ENCODE measurements at places on chromosomes 1 and 21.

DNA sequence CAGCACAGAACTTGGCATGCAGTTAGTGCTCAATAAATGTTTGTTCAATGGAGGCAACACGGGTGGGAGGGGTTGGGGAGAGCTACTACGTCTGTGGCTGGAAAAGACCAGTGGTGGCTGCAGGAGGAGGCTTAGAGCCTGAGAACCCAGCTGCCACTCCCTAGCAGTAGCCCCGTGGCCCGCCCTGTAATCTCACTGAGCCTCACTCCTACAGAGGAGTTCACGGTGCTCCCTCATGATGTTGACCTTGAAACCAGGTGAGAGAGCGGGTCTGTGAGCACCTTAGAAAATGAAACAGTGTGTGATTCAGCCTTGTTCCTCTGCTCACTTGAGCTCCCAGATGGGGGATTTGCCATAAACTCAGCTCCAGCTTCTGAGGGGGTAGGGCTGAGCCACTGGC is 299.6 kb downstream of the NPHP4 start:
- DNase-seq, result no peak

GRCh38 chr1:228818928-228819630 is 83.8 kb downstream of the RHOU start:
- DNase-seq, result no peak

DNA sequence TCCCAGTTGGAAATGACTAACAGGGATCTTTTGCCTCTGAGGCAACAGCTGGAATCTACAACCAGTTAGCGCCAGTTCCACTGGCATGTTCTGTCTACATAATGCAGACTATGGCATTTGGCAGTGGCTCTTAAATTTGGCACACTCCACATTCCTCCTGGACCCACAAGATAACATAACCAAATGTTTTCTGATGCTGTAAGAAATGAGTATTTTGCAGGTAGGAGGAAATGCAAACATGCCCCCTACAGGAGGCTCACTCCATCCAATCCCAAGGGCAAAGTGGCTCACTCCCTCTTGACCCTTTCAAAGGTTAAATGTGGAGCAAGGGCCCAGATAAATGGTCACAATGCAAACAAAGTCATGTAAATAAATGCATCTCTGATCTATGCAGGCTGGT is 129.2 kb upstream of the PROX1 start:
- DNase-seq, result no peak

DNA sequence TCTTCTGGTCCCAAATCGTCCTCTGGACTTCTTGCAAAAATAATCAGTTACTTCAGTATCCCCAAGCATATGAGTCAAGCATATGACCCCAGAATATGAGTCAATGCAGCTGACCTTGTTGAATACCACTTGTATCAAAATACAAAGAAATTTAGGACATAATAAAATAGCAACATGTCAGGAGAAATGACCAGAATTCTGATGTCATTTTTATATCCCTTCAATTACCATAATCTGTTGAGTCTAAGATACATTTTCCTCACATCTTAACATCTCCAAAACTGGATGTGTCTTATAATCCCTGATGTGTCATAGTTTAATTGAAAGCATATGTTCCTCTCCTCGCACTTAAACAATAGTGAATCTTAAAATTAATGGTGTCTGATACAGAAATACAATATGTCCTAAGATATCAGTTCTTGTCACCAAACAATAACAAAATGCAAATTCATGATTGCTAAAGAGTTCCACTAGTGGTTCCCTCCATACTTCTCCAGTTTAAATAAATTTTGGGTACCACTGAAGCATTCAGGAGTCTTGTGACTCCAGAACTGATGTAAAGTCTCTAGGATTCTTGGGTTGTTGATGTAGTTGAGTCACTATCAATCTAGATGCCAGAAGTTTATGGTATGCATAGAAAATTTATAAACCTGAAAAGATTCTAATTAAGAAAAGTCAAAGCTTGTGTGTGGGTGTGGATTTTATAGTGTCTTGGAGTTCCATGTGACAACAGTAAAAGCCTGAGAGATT is 41.8 kb downstream of the KIFAP3 start:
- DNase-seq, result peak; percentile 41

DNA sequence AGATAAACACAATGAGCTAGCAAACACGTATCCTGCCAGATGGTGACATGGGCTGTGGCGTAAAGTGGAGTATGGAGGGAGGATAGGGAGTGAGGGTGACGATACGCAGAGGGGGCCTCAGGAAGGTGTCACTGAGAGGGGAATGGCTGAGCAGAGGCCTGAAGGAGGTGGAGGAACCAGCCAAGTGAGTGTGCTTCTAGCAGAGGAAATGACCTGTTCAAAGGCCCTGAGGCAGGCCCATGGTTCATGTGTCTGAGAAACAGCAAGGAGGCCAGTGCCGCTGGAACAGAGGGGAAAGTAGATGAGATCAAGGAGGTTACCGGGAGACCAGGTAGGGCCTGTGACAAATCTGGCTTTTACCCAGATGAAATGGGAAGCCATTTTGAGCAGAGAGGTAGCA is 36.0 kb downstream of the TAS1R2 start:
- DNase-seq, result no peak

GRCh38 chr1:111992476-111992875 is 3.0 kb upstream of the KCND3 start:
- DNase-seq, result no peak

GRCh38 chr1:28374297-28374696 is 4.8 kb downstream of the PHACTR4 start:
- peak; percentile 77 for DNase-seq

- no peak for DNase-seq
Observed at GRCh38 chr1:13733711-13734110, 33.7 kb downstream of the PRDM2 start.

- no peak for DNase-seq
Observed at GRCh38 chr1:3551290-3551678, 60.0 kb downstream of the MEGF6 start.

GRCh38 chr1:217921126-217921904 is 290.2 kb downstream of the SPATA17 start:
- DNase-seq, result no peak
